D721Med (cell line): ENCODE measurements at places on chromosomes 6 and 20.

DNA sequence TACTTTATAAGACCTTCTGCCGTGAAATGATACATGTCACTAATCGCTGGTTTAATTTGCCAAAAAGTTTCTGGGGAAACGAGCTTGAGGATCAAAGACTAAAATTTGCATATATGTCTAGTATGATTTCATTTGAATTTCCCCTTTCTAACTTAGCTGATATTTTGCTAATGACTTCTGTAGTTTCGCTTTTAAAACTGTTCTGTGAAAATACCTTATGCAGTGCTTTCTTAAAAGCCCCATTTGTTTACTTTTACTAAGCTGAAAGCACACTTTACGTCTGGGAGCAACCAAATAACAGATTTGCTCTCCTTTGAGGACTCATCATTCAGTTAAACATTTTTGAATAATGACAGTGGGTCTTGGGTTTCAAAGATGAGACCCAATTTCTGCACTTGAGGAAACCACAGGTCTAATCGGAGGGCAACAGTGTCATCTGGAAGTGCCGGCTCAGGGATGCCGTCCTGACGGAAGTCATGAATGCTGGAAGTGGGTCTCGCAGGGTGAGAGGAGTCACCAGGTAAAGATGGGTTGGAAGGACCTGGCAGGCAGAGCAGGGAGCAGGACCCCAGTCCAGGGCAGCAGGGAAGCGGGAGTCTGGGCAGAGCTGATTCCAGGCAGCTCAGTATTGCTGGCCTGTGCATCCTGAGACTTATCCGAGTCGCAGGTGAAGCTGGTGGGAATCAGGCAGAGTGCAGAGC is 33.2 kb downstream of the PLEKHG1 start:
- no peak for DNase-seq

- DNase-seq = no peak
Measured at GRCh38 chr6:16844183-16844582, 82.9 kb upstream of the ATXN1 start.

DNA sequence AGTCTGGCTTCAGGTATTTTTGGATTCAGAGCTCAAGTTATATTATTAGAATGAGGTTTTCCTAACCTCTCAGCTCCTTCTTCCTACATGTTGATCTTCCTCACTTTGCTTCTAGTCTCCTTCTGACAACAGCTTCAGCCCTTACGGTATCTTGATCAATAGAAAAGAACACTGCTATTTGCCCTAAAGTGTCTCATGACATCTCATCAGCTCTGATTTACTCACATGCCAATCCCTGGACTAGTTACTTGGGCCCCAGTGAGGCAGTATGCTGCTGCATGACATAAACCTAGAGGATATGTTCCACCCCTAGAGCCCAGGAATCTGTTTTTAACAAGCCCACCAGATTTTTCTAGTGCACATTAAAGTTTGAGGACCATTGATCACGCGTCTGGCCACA is 110.3 kb downstream of the UNC5CL start:
- no peak for DNase-seq

DNA sequence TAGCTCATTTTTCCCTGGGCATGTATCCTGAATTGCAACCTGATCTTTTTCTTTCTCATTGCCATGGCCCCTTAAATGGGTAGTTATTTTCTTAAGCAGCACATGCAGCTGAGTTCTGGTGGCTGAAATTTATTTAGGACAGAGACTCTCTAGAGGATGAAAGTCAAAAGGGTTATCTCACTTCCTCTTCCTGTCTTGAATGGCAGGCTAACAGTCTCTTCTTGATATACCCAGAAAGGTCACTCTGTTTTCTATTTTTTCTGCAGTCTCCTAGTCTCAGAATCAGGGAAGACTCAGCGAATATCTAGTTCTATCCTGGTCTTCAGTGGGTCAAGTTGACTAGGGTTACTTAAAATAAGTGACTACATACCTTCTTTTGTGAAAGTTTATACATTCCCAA is 243.3 kb downstream of the EPHA7 start:
- no peak for DNase-seq

DNA sequence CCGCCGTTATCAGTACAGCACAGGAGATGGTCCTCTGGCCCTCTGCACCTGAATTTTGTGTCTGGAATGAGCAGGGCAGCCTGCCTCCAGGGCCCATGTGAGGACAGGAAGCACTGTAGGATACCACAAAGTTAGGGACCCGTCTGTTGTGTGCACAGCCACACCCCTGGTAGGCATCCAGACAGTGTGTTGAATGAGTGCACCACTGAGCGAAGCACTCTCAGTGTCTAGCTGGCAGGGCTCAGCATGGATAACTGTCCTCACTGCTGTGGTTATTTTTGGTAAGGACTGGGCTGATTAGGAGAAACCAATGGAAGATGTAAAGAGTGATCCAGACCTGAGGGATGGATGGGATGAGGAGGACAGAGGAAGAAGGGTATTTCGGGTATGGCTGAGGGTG is 178.7 kb downstream of the CLIC5 start:
- no peak for DNase-seq

GRCh38 chr20:41167481-41168253 is 30.3 kb downstream of the PLCG1 start:
- no peak for DNase-seq

DNA sequence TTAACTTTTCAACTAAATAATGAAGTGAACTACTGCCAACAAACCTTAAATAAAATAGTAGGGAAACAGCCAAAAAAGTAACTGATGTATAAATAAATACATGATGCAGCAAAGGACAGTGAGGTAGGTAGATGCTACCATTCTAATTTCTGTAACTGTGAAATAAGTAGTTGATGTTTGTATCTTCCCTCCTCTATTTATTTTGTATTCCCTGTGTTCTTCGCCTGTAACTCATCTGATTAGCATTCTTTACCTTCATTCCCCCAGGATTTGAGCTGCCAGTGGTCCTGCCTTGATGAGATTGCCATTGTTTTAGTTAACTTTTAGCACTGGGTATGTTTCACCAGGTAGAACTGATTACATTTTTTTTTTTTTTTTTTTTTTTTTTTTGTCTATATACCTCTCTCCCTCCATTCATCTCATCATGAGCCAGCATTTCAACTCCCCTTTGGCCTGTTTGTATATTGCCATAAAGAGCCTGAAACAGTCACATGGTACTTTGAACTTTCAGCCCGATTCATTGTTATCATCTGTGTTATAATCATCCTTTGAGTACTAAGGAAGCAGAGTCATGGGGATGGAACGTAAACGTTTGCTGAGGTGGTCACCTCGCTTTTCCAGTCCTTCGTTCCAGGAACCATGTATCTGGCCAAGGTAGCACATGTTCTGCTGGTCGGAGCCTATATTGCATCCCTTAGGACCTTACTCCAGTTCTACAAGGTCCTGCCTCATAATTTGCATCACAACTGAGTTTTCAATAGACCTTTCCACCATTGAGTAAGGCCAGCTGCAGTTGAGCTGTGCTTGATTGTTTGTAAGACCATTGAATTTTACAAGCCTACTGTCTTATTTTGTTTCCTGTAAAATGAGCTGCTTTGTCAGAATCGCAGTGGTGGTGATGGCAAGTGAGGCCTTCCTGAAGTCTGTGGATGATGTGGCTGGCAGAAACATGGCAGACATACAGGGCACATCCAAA is 107.6 kb downstream of the JAG1 start:
- DNase-seq = no peak

- no peak for DNase-seq
Measured at GRCh38 chr20:38091441-38092216, 58.1 kb downstream of the RPRD1B start.

- no peak for DNase-seq
Measured at GRCh38 chr6:106514583-106514885, 114.8 kb downstream of the RTN4IP1 start.

DNA sequence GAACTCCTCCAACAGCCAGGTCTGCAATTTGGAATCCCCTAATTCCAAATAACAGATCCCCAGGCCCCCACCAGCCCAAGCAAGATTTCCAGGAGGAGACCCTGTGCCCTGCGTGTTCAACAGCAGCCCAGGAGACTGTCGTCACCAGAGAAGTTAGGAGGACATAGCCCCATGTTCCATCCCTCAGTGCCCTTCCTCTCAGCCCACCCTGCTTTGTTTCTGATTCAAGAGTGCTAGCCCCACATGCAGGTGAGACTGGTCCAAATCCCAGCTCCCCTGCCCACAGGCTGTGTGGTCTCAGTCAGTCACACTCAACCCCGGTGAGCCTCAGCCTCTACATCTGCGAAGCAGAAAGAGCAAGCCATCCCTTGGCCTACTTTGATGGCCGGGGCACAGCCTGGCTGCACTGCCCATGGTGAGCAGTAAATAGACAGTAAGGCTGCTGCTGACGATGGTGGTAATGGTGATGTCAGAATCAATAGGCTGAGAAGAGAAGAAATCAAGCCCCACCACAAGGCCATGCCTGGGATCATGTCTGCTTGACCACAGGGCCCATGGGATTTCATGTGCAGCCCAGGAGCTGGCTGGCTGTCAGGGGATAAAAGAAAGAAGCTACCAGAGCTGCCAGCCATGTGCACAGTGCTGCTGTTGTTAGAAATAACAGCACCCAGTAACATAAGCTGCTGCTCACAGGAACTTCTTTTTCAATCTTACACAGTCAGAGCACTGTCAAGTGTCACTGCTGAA is 51.5 kb upstream of the NXT1 start:
- DNase-seq = no peak

GRCh38 chr6:88276331-88276730 is 110.2 kb upstream of the CNR1 start:
- no peak for DNase-seq
